Fibroblast of skin of right biceps (primary cell): ENCODE measurements at places on chromosomes 4 and X.

DNA sequence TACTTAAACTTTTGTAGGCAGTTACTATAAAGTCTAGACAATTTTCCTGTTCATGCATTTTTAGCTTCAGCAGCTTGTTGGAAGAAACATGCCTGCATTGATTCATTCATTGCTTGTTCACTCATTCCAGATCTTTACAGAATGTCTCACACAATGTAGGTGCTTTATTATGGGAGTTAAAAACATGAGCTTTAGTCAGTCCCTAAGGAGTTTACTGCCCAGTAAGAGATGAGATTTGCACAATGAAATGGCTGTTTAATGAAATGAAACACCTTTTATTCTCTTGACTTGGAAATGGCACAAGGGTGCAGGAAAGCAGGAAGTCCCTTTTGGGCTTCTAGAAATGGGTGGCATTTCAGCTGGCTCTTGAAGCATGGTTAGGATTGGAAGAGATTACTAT lies 2.9 kb downstream of the NOCT start:
- DNase-seq, result peak; percentile 33

GRCh38 chr4:86358257-86358656 lies 1.6 kb downstream of the MAPK10 start:
- no peak for DNase-seq

DNA sequence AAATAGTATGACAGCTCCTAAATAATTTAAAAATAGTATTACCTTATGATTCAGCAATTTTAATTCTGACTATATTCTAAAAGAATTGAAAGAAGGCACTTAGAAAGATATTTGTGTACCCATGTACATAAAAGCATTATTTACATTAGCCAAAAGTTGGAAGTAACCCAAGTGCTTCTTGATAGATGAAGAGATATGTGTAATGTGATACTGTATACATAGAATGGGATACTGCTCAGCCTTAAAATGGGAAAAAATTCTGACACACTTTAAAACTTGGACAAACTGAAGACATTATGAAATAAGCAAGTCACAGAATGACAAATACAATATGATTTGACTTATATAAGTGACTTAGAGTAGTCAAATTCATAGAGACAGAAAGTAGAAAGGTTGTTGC lies 112.2 kb downstream of the IDS start:
- peak; percentile 49 for DNase-seq

DNA sequence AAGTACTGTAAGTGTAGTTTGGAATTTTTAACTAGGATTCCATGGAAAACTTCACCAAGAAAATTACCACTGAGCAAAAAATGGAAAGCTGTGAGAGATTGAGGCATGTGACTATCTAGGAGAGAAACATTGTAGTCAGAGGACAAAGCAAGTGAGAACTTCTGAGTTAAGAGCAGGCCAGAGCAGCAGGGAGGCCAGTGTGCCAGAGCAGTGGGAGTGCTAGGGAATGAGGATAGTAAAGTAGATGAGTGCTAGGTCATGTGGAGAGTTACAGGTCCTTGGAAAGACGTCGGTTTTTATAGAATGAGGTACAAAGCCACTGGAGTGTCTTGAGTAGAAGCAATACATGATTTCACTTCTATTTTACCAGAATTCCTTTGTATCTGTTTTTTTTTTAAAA lies 52.7 kb upstream of the FAT4 start:
- no peak for DNase-seq

DNA sequence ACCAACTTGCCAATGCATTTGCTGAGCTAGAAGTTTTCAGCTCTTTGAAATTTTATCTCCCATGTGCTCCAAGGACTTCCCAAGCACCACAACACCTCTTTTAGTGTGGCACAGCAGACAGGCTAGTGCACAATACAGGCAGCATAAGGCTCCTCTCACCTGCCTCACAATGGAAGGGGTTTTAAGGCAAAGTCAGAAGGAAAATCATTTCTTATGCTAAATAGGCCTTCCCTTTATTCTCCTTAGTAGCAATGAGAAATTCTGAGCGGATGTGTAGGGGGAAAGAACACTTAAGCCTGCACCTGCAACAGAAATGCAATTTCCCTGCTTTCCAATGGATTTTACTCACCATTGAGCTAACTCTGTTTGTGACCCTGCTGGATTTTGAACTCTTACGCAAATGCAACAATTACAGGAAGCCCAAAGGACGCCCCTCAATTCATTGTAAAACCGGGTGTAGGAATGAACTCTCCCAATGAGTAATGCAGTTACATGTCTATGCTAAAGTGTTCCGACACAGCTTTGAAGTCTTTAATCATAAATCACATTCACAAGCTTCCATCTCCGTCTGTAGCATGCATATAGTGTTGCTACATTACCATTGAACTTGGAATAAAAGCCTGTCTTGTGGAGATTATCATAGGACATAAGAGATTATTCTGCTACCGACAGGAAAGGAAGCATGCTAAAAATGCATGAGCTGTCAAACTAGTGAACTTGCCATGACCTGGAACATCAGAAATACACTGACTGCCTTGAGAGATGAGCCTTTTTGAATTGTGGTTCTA lies 1084.9 kb downstream of the RPA4 start:
- peak; percentile 2 for DNase-seq

DNA sequence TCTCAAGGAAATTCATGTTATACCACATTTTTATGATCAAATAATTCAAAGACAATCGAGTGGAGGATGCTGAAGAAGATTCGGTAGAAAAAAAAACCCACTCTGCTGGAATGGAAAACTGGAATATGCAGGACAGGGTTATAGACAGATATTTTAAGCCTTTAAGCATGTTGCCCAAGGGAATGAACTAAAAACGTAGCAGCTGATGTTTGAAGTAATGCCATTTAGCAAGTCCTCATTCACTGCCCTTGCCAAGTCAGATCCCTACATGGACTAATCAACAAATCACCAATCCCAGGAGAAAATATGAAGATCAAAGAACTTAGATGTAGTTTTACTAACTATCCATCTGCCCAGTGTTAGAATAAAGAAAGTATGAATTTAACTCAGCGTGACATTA lies 75.6 kb upstream of the ETNPPL start:
- no peak for DNase-seq

DNA sequence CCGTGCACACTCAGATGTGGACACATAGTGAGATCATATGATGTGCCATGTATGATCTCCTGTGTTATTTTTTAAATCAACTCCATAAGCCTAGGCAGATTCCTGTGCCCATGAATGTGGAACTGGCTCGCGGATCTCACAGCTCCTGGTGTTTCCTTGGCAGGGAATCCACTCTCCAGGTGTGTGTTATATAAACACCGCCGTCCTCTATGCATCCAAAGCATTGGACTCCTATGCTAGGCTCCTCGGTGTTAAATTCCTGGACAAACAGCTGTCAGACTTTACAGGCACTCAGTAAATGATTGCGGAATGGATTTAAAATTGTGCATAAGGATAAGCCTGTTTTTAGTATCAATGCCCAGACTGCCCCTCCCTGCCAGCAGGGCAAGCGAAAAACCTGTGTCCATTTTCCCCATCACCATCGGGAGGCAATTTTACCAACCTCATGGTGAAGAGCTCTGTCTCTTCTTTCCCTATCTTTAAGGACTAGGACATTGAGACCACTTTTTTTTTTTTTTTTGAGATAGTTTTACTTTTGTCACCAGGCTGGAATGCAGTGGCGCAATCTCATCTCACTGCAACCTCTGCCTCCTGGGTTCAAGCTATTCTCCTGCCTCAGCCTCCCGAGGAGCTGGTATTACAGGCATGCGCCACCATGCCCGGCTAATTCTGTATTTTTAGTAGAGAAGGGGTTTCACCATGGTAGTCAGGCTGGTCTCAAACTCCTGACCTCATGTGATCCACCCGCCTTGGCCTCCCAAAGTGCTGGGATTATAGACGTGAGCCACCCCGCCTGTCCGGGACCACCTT lies 23.6 kb upstream of the GPR78 start:
- peak; percentile 16 for DNase-seq

DNA sequence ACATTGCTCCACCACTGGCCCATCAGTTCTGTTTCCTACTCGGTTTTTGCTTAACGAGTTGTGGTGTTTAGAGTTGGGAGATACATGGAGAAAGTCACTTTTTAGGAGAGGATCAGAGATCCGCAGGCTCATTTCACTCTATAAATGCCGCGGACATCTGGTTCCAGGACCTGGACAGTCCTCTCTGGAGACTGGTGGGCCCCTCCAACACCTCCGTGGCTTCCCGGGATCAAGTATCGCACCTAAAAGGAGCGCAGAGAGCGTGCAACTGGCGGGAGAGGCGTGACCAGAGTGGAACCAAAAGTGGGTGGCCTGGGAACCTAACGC lies 9.9 kb upstream of the CLTRN start:
- DNase-seq, result no peak

- no peak for DNase-seq
Observed at GRCh38 chr4:76641351-76641750, 206.3 kb downstream of the SHROOM3 start.

- DNase-seq, result no peak
Observed at GRCh38 chr4:105145156-105145902, 1.3 kb upstream of the TET2 start.

- DNase-seq, result no peak
Observed at GRCh38 chrX:109783701-109784079, 50.6 kb upstream of the ACSL4 start.

DNA sequence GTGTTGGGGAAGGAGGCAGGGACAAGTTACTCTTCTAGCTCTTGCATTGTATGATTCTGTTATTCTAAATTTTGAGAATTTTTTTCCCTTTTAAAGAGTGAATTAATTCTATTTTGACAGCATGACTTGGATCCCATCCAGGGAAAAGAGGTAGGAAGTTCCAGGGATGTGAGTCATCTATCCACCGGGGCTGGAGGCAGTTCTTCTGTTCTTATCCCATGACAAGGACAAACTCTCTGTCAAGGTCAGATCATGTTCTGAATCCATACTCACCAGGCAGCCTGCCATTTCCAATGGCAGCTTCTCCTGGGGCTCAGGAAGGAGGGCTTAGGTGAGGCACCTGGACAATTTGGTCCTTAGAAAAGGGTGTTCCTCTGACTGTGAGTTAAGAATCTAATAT lies 132.0 kb upstream of the MED14 start:
- peak; percentile 72 for DNase-seq

DNA sequence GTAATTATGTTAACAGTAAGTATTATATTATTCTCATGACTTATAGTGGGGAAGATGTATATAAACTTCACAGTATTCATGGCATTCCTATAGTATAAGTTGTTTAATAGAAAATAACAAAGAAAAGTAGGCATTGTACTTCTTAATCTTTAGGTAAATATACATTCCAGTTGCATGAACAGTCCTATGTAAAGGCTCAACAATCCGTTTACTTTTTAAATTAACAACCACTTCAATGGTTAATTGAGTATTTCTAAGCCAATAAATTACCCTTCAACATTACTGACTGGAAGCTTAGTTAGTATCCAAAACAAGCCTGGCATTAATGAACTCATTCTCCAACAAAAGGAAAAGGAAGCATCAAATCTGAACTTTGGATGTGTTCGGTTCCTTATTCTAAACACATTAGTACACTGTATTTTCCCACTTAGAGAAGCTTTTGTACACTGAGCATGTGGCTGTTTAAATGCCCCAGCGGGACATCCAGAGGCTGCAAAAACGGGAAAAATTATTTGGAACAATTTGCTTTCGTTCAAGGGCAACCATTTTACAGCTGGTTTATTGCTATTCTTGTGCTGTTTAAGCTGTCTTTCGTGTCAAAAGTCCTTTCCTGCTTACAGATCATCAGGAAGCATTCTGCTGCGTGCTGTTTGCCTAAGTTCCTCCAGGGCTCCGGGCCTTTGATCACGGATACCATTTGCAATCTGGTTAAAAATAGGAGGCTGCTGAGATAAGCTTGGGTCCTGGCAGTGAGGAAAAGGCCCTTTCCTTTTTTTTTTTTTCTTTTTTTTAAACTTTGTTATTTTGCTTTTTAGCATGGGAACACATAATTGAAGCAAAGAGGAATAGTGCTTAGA lies 460.3 kb downstream of the SPRY1 start:
- peak; percentile 31 for DNase-seq

GRCh38 chr4:84403656-84404055 lies 95.4 kb downstream of the NKX6-1 start:
- peak; percentile 55 for DNase-seq

- no peak for DNase-seq
Observed at GRCh38 chrX:49991758-49992157, 69.4 kb downstream of the CLCN5 start.

GRCh38 chr4:163590619-163591264 lies 96.3 kb downstream of the TMA16 start:
- DNase-seq, result no peak

- no peak for DNase-seq
Observed at GRCh38 chrX:9848718-9849479, 62.7 kb downstream of the SHROOM2 start.

- peak; percentile 17 for DNase-seq
Observed at GRCh38 chr4:54118850-54119589, 19.1 kb downstream of the GSX2 start.

DNA sequence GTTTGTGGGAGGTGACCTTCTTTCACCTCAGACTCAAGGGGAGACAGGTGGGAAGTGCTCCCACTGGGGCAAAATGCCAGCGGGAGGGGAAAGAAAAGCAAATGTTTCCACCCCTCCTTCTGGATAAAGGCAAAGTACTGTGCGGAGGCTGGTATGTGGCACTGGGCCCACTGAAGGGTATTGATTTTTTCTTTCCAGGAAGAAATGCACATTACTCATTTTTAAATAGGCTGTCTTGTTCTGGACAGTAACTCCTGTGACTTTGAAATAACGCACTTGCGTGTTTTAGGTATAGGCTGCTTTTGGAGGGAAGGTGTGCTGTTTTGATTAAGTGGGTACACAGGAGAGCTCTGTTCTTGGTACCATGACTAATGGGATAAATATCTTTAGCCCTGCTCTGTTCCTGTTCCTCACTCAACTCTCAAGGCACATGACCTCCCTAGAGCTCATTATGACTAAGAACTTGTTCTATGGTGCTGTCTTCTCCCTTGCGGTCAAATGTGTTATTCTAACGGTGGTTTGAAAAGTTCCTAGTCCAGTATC lies 40.7 kb upstream of the MBTPS2 start:
- DNase-seq, result peak; percentile 24

- no peak for DNase-seq
Observed at GRCh38 chr4:83221897-83222441, 62.6 kb downstream of the COQ2 start.

DNA sequence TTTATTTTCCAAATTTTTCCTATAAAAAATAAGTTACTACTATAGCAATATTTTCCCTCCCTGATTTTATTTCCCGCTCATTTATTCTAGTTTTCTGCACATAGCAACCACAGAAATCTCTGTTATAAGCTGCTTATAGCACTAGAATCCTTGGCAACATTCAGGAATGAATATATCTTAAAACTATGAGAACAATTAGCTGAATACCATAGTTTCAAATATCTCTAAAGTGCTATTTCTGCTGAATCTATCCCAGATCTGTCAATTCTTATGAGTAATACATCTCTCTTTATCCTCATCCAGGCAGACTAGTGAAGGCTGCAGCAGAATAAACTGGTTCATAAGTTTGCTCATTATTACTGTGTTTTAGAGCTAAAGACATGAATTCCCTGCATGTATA lies 622.9 kb upstream of the DIPK2B start:
- DNase-seq, result peak; percentile 63

DNA sequence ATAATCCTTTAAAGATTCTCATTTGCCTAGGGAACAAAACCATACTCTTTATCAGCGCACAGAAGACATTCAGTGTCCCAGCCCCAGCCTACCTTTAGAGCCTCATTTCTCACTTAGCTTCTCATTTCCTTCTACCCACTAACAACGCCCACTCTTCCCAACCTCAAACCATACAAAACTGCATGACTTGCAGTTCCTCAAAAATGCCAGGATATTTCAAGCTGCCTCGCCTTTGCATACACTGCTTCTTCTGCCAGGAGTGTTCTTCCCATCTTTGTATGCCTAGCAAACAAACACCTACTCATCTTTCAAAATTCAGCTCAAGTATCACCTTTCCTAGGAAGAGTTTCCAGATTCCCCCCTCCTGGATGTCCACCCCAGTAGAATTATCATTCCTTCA lies 129.9 kb upstream of the ADGRL3 start:
- DNase-seq, result no peak
